ENCODE measurements at places on chromosomes 7 and 10. TPM values are rescaled to one million over a fixed set of nuclear protein-coding genes. Genes with fewer than 3 reads are reported as not detected.

CADPS2 gene
- 8.6 TPM for total RNA-seq

AKR1C4 gene
- not detected for total RNA-seq

TMEM120A gene
- total RNA-seq = 16.3 TPM

ADAM12 gene
- 360 TPM for total RNA-seq

PTPRZ1 gene
- not detected for total RNA-seq

SPDYE9 gene
- total RNA-seq = not detected

CDK14 gene
- 48.7 TPM for total RNA-seq

MRLN gene
- not detected for total RNA-seq

MALRD1 gene
- 0.14 TPM for total RNA-seq

SLC16A12 gene
- total RNA-seq = not detected

CYP2C8 gene
- not detected for total RNA-seq

CLRN3 gene
- total RNA-seq = not detected

NODAL gene
- not detected for total RNA-seq

LRRN3 gene
- 3.2 TPM for total RNA-seq

AMPH gene
- total RNA-seq = 1.4 TPM

KLF14 gene
- under 0.01 TPM for total RNA-seq

PON1 gene
- total RNA-seq = not detected

TRPV6 gene
- total RNA-seq = not detected

UPF2 gene
- 14.8 TPM for total RNA-seq

VAX1 gene
- not detected for total RNA-seq

CAV2 gene
- total RNA-seq = 42.5 TPM

MYL10 gene
- total RNA-seq = not detected

HKDC1 gene
- total RNA-seq = 0.59 TPM

RHOBTB1 gene
- total RNA-seq = 17.7 TPM

FAM24A gene
- not detected for total RNA-seq

PGAM2 gene
- total RNA-seq = not detected

RAPGEF5 gene
- total RNA-seq = 1.5 TPM

TAS2R3 gene
- total RNA-seq = 1.2 TPM

IMMP2L gene
- 10.1 TPM for total RNA-seq

ADAM22 gene
- 1.8 TPM for total RNA-seq

CPN1 gene
- not detected for total RNA-seq

SOSTDC1 gene
- total RNA-seq = 0.05 TPM

CLDN4 gene
- 0.89 TPM for total RNA-seq

CHAT gene
- not detected for total RNA-seq

UNCX gene
- not detected for total RNA-seq
